ENCODE measurements at places on chromosomes 2 and 18.

DNA sequence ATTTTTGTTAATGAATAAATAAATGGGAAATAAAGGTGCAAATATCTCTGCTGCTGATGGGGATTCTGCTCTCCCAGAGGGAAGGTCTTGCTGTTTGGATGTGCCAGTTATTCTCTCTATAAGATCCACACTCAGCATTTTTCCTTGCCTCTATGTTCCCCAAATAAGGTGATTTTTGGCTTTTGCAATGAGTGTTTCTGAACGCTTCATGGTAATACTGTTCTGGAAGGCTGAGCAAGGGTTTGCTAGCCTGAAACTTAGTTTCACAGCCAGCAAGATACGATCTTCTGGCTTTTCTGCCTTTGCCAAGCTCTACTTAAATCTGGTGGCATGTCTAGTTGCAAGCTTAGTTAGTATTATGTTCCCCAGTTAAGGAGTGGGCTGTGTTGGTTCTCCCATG is 114.6 kb downstream of the LPIN1 start:
- no peak for DNase-seq

- no peak for DNase-seq
These were observed 342.1 kb downstream of the PLCL1 start for GRCh38 chr2:198146346-198146940.

DNA sequence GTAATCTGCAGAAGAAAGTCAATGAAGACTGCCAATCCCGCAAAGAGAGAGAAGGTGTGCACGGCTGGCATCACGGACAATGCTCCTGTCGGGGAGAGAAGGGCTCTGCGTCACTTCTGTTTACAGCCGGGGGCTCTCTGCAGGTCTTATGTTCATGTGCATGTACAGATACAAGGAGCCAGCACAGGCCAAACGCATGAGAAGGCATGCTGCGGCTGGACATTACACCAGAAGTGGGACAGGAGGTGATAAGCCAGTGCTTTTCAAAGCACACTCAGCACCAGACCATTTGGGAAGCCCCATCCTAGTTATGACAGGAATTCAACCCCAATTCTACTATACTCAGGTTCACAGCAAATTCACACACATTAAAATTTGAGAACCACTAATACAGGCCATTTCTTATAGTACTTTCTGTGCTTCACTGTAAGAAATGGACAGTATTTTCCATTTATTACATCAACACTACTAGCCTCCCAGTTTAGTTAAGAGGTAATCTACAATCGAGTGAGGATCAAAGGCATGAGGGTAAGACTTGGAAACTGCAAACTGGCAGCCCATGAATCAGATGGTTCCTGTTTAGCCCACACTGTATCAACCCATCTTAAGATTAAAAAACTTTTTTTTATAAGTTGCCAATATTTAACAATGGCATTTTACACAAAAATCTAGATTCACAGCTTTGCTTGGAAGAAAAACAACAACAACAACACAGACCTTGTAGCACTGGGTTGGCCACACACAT is 38.2 kb downstream of the RMC1 start:
- no peak for DNase-seq

DNA sequence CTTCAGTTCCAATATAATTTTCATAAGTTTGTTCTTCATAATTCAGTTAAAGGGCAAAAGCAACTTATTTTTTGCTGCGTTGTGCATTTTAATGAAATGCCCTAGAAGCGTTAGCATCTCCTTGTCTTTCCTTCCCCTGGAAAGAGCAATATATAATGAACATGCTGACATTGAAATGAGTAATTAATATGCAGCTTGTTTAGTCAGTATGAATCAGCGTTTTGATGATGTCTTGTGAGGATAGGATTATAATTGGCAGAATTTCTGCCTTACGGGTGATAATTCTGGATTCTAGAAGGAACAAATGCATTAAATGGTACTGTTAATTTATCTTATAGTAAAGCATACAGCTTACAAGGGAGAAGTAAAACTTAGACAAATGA is 152.3 kb upstream of the MMADHC start:
- DNase-seq = no peak

- no peak for DNase-seq
These were observed 47.4 kb downstream of the FSIP2 start for GRCh38 chr2:185785851-185786473.

- DNase-seq = no peak
These were observed 125.5 kb downstream of the EN1 start for GRCh38 chr2:118721817-118722551.

DNA sequence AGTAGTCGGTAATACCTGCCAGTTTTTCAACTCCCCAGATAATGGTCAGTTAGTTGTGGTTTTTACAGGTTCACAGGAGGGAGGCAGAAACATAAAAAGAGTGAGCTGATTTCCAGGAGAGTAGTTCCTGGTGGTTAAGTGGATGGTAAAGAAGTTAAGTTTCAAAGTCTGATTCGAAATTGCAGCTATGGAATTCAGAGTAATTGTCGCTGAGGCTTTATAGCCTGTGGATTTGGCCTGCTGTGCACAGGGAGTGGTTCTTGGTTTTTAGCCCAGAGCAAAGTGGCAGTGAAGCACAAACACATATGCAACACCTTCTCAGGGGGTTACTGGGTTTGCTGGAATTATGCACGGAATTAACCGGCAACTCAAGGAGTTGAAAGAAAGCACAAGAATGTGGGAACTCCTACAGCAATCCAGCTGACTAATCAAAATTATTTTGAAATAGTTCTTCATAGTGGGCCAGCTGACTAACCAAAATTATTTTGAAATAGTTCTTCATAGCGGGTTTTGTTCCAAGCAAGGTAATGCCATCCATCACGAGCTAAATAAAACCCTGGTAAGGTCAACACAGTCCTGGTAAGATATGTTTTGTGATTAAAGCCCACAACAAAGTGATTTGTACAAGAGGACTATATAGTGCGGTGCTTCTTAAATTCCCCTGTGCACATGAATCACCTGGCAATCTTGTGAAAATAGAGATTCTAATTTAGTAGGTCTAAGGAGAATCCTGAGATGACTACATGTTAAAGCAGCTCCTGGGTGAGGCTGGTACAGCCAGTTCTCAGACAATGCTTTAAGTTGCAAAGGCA is 94.4 kb downstream of the SGPP2 start:
- no peak for DNase-seq

- DNase-seq = no peak
These were observed 168.2 kb downstream of the GALNT1 start for GRCh38 chr18:35749701-35750100.

DNA sequence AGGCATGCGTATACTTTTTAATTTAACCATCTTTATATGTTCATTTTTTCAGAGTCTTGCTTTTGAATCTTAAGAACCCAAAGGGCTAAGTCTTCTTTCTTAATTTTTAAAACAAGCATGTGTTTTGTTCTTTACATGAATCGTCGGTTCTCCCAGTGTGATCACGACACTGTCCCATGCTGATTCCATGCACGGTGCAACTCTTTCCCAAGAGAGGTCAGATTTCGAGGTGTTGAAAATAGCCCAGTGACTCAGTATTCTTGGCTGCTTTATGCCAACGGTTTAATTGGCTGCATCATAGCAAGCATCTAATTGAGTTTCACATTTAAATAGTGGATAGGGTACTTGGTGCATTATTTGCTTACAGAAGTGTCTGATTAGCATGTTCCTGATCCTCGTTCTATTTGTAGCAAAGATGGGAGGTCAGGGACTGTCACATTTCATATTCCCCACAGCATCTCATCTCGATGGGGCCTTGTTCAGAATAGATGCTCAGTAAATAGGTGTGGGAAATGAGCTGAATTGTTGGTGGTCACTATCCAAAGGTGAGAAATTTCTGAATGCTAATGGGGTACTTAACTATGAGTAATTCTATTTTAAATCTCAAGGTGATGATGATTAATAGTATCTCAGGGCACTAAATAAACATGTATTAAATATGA is 2.8 kb downstream of the NPAS2 start:
- DNase-seq = no peak

- DNase-seq = no peak
These were observed 297.2 kb downstream of the SETBP1 start for GRCh38 chr18:44977856-44978255.

GRCh38 chr18:12637393-12637792 is 20.5 kb downstream of the SPIRE1 start:
- no peak for DNase-seq

GRCh38 chr2:67500541-67500940 is 103.4 kb downstream of the ETAA1 start:
- DNase-seq = no peak
